ENCODE measurements at places on chromosomes 11 and 22. TPM values are rescaled to one million over a fixed set of nuclear protein-coding genes. Genes with fewer than 3 reads are reported as not detected.

The DAGLA gene
- 7.1 TPM for total RNA-seq

DNA sequence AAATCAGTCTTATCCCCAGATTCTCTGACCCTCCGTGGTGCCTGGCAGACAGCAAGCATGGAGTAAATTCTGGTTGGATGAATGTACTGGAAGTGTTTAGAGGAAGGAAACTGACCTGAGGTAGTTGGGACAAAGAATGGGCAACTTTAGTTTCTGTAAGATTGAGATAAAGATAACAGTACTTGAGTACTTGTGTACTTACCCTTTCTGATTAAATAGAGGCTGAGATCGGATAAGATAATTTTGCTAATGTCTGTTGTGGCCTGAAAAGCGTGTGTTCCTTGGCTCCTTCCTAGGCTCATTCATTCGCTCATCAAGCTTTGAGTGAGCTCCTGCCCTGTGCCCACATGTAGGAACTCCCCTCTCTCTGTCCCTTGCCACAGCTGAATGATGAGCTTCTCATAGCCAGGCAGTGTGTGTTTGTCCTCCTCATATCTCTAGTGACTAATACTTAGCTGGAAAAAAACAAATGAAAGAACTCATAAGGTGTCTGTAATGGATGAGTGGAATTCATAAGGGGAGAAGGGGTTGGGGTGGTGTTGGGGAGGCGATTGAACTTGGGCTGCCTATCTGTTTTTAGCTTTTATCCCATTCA, 118.1 kb downstream of the DBX1 start:
- peaks cover 34% of the 10 kb centered on the region for H3K36me3 ChIP-seq
- no peaks in the 10 kb centered on the region for H3K27me3 ChIP-seq
- H3K27ac ChIP-seq, result no peak overlapping the region
- no peak for DNase-seq
- H3K4me3 ChIP-seq, result no peak overlapping the region

The OSBP gene
- 37.7 TPM for total RNA-seq

The SLC25A45 gene
- 13.0 TPM for total RNA-seq

DNA sequence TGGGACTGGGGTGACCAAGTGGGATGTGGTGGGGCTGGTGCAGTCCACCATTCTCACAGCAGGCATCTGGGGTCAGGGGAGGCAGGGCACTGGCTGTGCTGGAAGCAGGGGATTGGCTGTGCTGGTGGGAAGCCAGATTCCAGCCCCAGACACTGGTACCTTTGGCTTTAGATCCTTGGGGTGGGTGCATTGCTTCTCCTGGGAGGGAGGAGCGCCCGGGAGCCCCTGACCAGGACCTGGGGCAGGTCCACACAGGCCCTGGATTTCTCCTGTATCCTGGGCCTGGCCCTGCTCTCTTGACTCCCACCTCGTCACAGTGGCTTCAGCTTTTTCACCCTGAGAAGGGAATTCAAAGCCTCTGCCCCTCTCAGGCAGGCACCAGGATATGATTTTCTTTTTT, 38.5 kb downstream of the ST3GAL4 start:
- DNase-seq, result no peak
- no peak overlapping the region for H3K27ac ChIP-seq
- no peaks in the 10 kb centered on the region for H3K36me3 ChIP-seq
- no peaks in the 10 kb centered on the region for H3K27me3 ChIP-seq
- no peak overlapping the region for H3K4me3 ChIP-seq

DNA sequence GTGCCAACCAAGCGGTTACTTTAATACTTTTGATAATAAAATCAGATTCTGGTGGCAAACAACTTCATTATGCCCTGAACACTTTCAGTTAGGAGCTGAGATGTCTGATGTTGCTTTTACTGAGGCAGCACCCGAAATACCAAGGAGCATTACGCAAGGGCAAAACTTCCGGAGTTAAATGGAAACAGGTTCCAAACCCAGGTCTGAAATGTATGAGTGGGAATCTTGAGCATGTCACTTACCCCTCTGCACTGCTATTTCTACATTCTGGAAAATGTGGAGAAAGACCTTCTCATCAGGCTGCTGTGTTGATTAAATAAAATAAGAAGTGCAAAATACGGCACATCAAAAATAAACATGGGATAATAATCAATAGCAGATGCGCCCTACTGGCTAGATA, 315.1 kb downstream of the LARGE1 start:
- no peaks in the 10 kb centered on the region for H3K27me3 ChIP-seq
- no peaks in the 10 kb centered on the region for H3K36me3 ChIP-seq
- H3K4me1 ChIP-seq, result no peaks in the 10 kb centered on the region

GRCh38 chr11:62652161-62653006, 718 bp downstream of the INTS5 start:
- H3K27me3 ChIP-seq, result no peaks in the 10 kb centered on the region
- H3K36me3 ChIP-seq, result peaks cover 22% of the 10 kb centered on the region
- H3K4me1 ChIP-seq, result peaks cover 23% of the 10 kb centered on the region
- DNase-seq, result no peak

The SNX32 gene
- 0.47 TPM for total RNA-seq

DNA sequence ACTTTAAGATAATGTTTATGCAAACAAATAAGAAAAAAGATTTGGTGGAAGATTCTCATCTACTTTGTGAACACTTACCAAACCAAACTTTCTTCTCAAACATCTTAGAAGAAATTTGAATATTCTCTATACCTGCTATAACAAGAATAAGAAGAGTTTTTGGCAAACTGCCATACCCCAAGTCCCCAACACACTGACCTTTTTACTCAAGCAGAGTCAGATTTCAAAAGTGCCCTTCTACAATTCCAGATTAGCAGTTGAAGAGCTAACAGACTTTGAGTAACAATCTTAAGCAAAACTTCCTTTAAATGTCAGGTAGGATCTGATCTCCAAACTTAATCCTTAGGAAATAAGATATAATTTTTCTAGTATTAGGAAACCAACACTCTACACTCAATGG, 33.9 kb downstream of the TSG101 start:
- H3K4me3 ChIP-seq, result no peak overlapping the region
- peaks cover 13% of the 10 kb centered on the region for H3K4me1 ChIP-seq
- H3K27ac ChIP-seq, result no peak overlapping the region
- DNase-seq, result no peak

The RBFOX2 gene
- total RNA-seq, result 50.1 TPM

- no peak overlapping the region for H3K4me3 ChIP-seq
- no peaks in the 10 kb centered on the region for H3K36me3 ChIP-seq
- no peak for DNase-seq
- no peak overlapping the region for H3K27ac ChIP-seq
- H3K4me1 ChIP-seq, result peaks cover 61% of the 10 kb centered on the region
- H3K27me3 ChIP-seq, result no peaks in the 10 kb centered on the region
Observed at GRCh38 chr11:1847926-1848639, 4.8 kb upstream of the LSP1 start.

DNA sequence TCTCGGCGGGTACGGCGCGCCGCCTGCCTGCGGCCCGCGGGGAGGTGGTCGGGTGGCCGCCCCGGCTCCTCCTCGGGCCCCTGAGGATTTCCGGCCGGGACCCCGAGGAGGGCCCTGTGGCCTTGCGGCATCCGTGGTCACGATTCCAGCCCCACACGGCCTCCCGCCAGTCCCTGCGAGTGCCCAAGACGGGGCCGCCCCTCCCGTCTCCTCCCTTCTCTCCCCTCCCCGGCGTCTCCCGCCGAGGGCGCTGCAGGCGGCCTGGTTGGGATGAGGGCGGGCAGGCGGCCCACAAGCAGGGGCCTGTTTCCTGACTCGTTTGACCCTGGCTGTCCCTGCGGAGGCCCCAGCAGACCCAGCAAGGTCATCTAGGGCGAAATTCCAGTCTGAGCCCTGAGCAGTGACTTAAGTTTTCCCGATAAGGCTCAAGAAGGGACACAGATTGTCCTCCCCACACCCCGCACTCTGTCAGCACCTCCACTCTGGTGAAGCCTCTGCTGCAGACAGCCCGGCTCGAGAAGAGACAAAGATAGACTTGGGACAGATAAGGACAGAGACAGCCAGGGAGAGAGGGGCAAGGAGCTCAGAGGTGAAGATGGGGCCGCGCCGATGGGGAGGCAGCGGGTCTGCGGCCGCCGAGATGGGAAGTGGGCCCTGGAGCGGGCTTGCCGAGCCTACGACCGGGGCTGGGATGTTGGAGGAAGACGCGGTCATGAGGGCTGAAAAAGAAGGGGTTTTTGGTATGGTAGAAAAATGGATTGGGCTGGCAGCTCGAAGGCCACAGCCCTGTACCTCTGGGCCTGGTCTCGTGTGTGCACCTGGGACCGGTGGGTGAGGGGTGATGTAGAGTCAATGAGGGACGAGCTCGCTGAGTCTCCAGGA, 95.0 kb downstream of the SWAP70 start:
- H3K36me3 ChIP-seq, result no peaks in the 10 kb centered on the region
- no peaks in the 10 kb centered on the region for H3K27me3 ChIP-seq
- peaks cover 27% of the 10 kb centered on the region for H3K4me1 ChIP-seq
- H3K27ac ChIP-seq, result peak overlapping the region; percentile 87
- peak; percentile 77 for DNase-seq

The JHY gene
- total RNA-seq, result 10.4 TPM

DNA sequence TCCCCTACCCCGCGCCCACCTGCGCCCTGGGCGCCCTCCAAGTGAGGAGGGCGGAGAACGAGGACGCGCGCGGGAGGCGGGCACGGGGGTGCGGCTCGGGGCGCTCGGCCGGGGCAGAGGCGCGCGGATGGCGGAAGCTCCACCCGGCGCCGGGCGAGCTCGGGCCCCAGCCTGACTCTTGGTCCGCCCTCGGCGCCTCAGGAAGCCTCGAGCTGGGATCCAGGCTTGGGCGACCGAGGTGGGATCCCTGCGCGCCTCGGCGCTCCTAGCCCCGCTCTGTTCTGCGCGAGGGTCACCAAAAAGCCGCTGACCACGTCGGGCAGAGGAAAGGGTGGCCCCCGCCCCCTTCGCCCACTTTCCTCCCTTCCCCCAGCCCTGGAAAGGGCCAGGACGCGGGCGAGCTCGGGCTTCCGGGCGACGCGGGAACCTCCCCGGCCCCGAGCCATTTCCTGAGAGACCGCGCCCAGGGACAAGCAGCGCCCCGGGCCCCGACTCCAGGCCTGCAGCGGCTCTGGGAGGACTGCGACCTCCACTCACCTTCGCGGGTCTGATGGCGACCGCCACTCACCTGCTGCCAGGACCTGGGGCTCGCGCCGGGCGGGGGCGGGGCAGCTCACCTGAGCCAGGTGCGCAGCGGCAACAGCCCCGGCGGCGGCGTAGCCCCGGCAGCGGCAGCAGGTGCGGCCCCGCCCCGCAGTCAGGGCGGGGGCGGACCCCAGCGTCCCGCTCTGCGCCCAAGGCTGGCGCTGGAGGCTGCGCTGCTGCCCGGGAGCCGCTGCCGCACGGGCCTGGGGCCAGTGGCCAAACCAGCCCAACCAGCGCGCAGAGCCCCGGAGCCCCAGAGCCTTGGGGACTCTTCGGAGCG, 2.2 kb upstream of the SIGIRR start:
- peak overlapping the region; percentile 94 for H3K27ac ChIP-seq
- H3K4me1 ChIP-seq, result peaks cover 38% of the 10 kb centered on the region
- H3K36me3 ChIP-seq, result no peaks in the 10 kb centered on the region
- no peaks in the 10 kb centered on the region for H3K27me3 ChIP-seq

- no peaks in the 10 kb centered on the region for H3K4me1 ChIP-seq
- no peaks in the 10 kb centered on the region for H3K27me3 ChIP-seq
- peaks cover 6% of the 10 kb centered on the region for H3K36me3 ChIP-seq
- DNase-seq, result no peak
- H3K4me3 ChIP-seq, result no peak overlapping the region
Observed at GRCh38 chr11:106061249-106061784, 15.8 kb downstream of the KBTBD3 start.
